NCI-H524 (cell line): ENCODE measurements at places on chromosomes 4 and X.

DNA sequence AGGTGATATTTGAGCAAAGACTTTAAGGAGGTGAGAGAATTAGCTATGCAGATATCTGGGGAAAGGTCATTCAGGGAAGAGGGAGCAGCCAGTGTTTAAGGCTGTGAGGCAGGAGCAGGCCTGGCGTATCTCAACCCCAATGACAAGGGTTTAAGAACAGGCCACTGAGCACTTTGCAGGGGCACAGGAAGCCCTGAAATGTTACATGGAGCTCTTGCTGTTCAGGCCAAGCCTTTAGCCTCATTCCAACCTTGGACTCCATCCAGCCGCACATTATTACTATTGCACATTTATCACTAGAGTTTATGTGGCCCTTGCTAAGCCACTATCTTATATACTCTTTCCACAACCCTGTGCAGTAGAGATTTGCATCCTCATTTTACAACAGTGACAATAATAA, 114.0 kb downstream of the EFNB1 start:
- DNase-seq: no peak

DNA sequence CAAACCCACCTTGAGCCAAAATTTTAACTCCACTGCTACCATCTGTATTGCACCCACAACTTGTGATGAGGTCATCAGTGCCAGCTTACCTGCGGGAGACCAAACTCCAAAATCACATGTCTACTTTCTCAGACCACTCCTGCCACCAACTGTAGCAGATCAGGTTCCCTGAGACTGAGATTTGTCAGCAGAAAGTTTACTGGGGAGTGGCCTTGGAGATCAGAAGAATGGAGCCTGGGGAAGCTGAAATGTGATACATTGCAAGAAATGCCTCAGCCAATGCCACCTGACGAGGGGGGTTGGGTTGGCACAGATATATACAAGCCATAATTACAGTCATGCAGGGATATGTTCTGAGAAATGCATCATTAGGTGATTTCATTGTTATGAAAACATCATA, 19.1 kb downstream of the HAUS3 start:
- no peak for DNase-seq

DNA sequence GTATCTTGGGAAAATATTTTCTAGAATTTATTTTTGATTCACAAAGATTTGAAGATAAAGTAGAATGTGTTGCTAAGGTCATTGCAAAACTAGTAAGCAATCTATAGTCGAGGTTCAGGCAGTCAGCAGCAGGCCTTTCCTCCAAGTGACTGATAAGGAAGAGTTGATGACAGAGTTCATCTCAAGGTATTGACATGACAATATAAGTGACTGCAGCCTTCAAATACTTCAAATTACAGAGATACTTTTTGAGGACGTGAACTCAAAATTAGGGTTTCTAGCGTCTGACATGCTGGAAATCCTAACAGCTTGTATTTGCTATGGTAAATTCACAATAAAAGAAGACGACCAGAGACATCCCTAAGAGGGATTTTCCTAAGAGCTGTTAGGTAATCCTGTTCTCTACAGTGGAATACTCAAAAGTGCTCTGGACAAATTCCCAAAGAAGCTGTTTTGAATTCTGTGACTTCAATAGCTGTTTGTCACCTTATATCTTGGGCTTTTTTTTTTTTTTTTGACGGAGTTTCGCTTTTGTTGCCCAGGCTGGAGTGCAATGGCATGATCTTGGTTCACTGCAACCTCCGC, 7.4 kb downstream of the ARHGAP10 start:
- no peak for DNase-seq

DNA sequence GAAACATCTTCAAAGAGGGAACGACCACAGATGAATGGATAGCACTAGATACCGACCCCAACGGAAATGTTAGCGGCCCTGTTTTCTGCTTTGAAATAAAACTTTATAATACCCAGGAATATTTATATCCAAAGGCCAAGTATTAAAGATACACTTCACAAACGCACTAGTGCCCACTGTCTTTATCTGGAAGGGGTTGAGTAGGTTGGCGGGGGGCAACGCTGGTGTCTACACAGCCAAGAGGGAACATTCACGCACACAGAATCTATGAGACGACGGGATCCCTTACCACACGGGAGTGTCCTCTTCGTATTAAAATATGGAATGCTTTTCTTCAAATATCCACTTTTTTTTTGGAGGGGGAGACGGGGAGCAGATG, 3.3 kb downstream of the HAND2 start:
- DNase-seq: no peak

DNA sequence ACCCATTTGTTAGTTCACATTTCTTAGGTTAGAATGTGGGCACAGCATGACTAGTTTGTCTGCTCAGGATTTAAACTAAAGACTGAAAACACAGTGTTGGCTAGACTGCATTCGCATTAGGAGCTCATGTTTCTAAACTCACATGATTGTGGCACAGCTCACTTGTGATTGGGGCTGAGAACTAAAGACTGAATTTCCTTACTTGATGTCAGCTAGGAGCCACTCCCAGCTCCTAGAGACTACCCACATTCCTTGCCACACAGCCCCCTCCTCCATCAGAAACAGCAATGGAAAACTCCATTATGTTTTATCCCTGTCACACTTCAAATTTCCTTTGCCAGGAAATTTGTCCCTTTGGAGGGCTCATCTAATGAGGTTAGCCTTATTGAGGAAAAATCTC, 170.2 kb upstream of the NUDT6 start:
- no peak for DNase-seq

GRCh38 chr4:116073051-116073450, 959.6 kb upstream of the NDST4 start:
- no peak for DNase-seq

- DNase-seq: no peak
Observed at GRCh38 chr4:124642846-124643245, 69.7 kb downstream of the ANKRD50 start.

GRCh38 chr4:48774760-48775710, 5.0 kb downstream of the FRYL start:
- DNase-seq: no peak

DNA sequence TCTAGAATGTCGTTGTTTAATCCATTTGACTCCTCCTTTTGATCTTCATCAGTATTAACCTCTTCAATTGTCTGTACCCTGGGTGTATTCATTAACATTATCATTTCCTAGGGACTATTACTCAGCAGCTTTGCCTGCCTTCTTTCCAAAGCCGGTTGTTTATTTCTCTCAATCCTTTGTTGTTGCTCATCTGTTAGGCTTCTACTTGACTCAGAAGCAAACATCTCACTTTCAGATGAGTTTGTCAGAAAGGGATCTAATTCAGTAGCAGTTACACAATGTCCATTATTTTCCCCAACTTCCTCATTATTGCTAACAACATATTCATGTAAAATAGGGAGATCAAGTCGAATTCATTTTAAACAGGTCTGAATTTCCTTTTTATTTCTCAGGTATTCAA, 22.1 kb upstream of the HSD17B10 start:
- DNase-seq: no peak

GRCh38 chr4:153643406-153644383, 40.4 kb upstream of the TLR2 start:
- peak; percentile 45 for DNase-seq

GRCh38 chrX:41716222-41716621, 7.8 kb upstream of the GPR82 start:
- no peak for DNase-seq

GRCh38 chrX:136636121-136636520, 11.8 kb upstream of the CD40LG start:
- peak; percentile 53 for DNase-seq

DNA sequence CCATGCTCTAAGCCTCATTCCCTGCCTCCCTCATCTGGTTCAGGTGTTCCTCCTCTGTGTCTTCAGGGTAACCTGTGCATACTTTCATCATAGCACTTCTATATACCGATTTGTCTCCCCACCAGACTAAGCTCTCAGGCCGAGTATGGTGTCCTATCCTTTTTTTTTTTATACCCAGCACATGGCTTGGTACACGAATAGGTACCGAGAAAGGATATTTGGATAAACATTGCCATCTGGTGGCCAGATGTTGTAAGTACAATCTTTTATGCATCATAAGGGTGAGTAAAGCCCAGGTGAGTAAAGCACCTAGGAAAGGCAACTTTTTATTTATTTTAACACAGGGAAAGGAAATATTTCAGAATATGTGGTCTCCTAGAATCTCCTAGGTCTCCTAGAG, 68.4 kb downstream of the MID2 start:
- DNase-seq: peak; percentile 58

DNA sequence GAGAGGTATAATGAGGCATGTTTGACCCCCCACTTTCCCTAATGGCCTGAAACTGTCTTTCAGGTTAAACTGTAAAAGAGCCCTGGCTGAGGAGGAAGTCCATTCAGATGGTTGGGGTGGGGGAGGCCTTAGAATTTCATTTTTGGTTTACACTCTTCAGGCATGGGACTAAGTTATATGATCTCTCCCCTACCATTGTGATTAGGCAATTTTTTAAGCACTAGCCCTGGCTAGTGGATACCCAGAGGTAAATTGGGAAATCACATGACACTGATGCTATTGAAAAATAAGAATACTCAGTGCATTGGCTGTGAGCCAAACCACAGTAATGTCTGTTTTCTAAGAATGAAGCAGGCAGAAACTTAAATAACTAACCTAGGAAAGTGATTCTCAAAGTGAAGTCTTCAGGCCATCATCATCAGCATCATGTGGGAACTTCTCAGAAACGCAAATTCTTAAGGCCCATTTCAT, 149.7 kb downstream of the RRAGB start:
- no peak for DNase-seq

- DNase-seq: no peak
Observed at GRCh38 chrX:17405225-17405969, 30.4 kb downstream of the NHS start.

DNA sequence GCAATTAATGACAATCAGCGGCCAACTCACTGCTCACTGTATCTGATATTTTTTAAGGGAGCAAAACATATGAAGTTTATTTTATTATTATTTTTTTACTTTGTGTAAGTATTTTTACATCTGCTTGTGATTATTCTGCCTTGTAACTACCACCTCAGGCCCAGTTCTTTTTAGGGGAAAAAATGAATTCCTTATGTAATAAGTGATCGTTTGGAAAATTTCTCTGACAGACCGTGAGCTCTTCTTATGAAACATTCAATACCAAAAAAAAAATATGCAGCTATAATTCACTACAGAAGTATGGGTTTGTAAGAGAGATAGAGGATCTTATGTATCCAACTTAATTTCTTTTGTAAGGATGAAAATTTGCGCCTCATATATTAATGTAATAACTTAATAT, 33.5 kb upstream of the STOX2 start:
- no peak for DNase-seq

GRCh38 chr4:26717332-26717731, 133.4 kb downstream of the TBC1D19 start:
- no peak for DNase-seq

GRCh38 chr4:180437601-180438000, 1805.6 kb upstream of the TENM3 start:
- peak; percentile 6 for DNase-seq

DNA sequence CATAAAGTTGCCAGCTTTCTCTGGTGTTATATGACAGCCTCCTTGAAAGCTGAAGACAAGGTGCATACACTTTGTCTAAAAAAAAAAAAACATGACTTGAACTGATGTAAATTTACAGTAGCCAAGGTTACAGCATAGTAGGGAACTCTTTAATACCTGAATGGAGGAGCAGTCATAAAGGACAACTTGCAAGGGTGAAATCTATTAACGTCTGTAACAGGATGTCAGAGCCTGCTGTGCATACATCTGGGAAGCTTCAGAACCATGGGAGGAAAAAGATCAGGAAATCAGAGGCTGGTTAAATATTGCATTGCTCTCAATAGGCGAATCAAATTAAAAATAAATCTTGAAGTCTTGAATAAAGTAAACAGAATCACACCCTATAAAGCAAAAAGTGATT, 484.0 kb upstream of the CTSO start:
- no peak for DNase-seq

- DNase-seq: no peak
Observed at GRCh38 chr4:21845663-21846062, 102.9 kb downstream of the KCNIP4 start.

DNA sequence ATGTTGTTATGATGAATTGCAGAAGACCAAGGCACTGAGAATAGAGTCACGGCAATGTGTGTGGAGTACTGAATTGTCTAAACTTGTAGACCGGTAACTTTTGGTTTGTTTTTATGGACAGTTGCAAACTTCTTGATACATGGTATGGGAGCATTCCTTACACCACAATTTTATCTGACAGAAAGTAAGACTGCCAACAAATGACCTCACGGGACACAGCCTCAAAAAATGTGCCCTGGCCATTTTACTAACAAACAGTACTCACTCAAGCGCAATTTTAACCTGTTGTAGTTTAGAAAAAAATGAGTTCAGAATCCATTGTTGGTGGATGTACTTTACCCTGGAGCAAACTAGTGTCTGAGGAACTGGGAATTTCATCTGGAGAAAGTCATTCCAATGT, 321.2 kb downstream of the CAMK2D start:
- DNase-seq: no peak

- peak; percentile 62 for DNase-seq
Observed at GRCh38 chrX:72142794-72143608, 11.3 kb upstream of the RTL5 start.

GRCh38 chr4:28702571-28702970, 1841.9 kb downstream of the STIM2 start:
- no peak for DNase-seq

GRCh38 chrX:11351375-11352295, 58.4 kb downstream of the AMELX start:
- no peak for DNase-seq

DNA sequence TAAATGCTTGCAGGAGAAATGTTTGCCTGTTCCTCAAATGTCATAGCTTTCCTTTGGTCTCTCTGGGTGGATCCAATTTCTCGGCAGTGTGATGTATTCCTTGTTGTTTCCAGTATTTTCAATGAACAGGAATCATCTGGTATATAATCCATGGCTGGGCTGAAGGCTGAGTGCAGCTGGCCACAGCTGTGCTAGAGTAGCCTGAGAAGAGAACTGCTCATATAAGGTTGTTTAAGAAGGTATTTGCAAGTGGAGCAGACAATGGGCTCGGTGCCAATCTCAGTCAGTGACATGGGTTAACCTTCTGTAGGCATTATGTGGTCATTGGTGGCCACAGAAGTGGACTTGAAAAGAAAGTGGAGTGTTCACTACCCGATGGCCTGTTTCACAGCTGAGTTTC, 390.3 kb downstream of the SPRY1 start:
- no peak for DNase-seq

GRCh38 chr4:40032785-40033184, 23.9 kb upstream of the N4BP2 start:
- DNase-seq: no peak

DNA sequence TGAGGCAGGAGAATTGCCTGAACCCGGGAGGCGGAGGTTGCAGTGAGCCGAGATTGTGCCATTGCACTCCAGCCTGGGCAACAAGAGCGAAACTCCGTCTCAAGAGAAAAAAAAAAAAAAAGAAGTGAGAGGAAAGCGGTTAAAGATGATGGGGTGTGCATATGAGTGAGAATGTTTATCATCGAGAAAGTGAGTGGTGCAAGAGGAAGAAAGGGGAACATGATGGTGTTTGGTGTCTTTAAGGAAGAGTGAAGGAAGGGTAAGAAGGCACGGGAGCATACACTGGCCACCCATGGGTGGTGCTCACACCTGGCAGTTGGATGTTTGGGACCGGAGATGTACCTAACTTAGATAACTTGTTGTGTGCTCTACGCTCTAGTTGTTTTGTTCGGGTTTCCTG, 62.2 kb downstream of the STOX2 start:
- DNase-seq: no peak

GRCh38 chr4:105306158-105306781, 159.6 kb downstream of the TET2 start:
- no peak for DNase-seq
